ENCODE measurements at places on chromosomes 11 and 22.

GRCh38 chr11:131712897-131713296 lies 342.5 kb downstream of the NTM start:
- no peak for DNase-seq

GRCh38 chr22:42428025-42428424 lies 4.2 kb downstream of the NFAM1 start:
- no peak for DNase-seq

- DNase-seq, result no peak
These were observed 662 bp upstream of the TRIM3 start for GRCh38 chr11:6474413-6474792.

- DNase-seq, result no peak
These were observed 333.9 kb downstream of the CADM1 start for GRCh38 chr11:115170133-115170815.

GRCh38 chr11:8251616-8252295 lies 11.9 kb downstream of the LMO1 start:
- DNase-seq, result no peak

- DNase-seq, result no peak
These were observed 860.1 kb downstream of the TBC1D22A start for GRCh38 chr22:47622541-47622940.

GRCh38 chr22:31911565-31912406 lies 32.5 kb upstream of the YWHAH start:
- no peak for DNase-seq

GRCh38 chr11:72642884-72643522 lies 31.2 kb downstream of the PDE2A start:
- peak; percentile 43 for DNase-seq

- no peak for DNase-seq
These were observed 578 bp upstream of the NUP160 start for GRCh38 chr11:47848700-47849155.

- DNase-seq, result no peak
These were observed 12.5 kb upstream of the E2F8 start for GRCh38 chr11:19253153-19253745.

- no peak for DNase-seq
These were observed 1293.9 kb downstream of the JRKL start for GRCh38 chr11:97683733-97684132.

DNA sequence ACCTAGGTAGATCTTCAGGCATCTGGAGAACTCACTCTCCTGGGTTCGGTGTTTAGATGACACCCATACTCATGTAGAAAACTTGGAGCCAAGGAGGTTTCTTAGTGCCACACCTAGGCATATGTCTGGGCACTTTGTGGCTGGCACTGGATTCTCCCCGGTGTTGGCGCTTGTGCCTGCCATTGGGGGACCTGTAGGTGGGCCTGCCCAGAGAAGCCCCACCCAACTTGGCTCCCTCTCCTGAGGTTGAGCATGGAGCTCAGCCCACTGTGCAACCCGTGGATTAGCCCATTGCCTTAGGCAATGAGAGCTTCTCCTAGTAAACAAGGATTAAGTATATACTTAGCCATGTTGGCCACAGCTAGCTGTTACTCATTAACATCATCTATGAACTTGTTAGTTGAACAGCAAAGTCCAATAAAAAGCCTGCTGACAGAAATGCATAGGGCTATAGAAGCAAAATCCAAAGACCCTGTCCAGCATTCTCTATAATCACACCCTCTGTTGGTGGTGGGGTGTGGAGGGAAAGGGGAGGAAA lies 335.5 kb upstream of the CHORDC1 start:
- DNase-seq, result no peak

DNA sequence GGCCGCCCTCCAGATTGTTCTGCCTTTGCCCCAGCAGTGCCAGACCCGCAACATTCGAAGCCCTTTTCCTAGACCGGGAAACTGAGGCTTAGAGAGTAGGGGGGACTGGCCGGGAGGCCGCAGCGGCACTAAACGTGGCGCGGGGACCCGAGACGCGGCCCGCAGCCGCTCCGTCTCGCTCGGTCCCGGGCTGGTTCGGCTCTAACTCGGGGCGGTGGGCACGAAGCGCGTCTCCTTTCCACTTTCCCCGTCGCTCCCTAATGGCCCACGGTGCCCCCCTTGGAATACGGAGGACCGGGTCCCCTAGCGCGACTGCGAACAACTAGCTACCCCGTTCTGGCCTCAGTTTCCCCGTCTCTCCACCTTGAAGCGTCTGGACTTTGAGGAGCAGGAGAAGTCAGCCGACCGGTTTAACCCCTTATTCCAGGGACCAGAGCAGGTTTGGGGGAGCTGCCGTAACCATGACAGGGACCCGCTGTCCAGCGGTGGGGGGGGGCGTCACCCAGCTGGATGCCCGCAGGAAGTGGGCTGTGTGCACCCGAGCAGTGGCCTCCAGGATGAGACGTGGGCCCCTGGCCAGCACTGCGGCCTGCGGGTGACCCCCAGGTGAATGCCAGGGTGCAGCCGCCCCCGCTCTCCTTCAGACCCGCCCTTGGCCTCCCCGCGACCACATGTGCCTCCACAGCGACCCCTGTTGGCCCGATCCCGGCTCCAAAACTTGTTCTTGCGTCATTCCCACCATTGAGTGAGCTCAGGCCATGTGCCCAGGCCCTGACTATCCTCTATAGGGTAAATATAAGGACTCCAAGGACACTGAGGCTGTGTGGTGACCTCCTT lies 1.1 kb downstream of the CDC42EP1 start:
- peak; percentile 67 for DNase-seq

GRCh38 chr11:2517016-2517385 lies 72.2 kb downstream of the KCNQ1 start:
- DNase-seq, result no peak

DNA sequence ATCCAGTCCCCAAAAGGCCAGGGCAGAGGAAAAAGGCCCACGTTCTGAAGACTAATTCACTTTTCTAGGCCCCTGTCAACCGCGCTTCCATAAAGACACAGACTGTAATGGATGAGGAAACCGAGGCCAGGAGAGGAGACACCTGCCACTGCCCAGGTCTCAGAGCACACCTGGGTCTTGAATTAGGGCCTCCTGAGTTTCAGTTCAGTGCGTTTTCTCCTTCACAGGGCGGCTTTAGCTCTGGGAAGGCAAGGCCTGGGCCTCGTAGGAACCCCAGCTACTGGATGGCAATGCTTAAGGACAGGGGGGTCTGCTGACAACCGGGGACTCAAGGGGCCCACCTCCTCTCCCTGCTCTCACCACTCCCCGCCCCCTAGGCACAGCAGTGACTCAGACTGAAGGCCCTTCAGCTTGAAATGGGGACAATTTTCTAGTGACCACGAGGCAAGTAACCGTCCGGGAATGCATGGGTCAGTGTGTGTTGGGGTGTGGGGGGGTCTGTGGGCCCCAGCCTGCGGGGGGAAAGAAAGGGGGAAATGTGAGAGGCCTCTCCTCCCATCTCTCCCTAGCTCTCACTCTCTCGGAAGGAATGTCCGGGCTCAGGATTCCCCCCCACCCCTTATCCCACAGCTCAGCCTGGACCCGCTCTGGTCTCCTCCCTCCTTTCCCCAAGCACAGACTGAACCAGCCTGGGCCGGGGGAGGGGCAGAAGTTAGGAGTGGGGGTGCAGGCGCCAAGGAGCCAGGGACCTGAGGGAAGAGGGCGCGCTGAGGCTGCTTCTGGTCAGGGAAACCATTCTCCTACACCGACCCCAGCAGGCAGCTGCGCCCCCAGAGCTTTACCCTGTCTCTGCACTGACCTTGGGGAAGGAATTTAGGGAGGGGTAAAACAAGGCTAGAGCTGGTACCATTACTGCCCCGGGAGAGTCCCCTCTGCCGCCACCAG lies 17.2 kb downstream of the CREB3L1 start:
- DNase-seq, result no peak

DNA sequence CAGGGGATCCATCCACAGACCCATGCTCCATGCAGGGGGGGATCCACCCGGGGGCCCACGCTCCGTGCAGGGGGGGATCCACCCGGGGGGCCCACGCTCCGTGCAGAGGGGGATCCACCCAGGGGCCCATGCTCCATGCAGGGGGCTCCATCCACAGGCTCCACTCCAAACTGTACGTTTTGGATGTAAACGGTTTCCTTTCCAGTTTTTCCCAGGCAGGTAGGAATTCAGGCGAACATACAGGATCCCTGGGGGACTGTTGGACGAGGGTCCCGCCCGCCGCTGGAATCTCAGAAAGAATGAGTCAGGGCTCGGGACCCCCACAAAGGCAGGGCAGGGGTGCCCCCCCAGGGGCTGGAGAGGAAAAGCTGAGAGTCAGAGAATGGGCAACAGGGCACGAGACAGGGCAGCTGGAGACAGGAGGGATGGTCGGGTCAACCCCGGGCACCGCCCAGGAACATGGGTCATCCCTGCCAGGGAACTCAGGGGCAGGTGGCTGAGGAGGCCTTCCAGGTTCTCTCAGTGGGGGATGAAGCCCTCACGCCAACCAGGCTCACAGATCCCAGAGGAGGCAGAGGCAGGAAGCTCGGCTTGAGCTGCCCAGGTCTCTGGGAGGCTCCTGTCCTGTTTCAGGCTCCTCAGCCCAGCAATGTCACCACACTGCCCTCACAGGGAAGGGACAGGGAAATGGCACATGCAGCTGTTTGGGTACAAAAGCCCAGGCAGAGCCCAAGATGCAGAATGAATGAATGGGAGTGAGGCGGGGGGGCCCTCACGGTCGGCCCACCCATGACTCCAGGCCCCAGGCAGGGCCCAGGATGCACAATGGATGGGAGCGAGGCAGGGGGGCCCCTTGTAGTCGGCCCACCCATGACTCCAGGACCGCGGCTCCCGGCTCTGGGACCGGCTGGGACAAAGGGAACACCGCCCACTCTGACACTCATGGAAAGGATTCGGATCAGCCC lies 200.2 kb downstream of the BRD1 start:
- no peak for DNase-seq

GRCh38 chr11:134425413-134425812 lies 13.4 kb upstream of the B3GAT1 start:
- DNase-seq, result no peak

DNA sequence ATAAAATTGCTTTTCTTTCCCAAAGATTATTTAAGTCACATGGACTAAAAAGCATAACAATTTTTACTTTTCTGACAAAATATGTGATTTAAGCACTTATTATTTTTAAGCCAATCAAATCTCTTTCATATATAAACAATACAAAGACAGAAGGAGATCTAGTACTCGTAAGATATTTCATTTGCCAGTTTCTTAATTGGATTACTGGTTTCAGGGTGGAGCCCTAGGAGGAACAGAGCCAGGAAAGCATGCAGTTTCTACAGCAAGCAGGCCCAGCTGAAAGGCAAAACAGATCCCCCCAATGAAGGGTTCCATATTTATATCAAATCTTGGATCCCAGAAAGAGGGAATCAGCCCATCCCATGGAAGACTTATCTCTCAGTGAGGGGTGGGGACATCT lies 177.0 kb downstream of the KIF18A start:
- DNase-seq, result no peak

DNA sequence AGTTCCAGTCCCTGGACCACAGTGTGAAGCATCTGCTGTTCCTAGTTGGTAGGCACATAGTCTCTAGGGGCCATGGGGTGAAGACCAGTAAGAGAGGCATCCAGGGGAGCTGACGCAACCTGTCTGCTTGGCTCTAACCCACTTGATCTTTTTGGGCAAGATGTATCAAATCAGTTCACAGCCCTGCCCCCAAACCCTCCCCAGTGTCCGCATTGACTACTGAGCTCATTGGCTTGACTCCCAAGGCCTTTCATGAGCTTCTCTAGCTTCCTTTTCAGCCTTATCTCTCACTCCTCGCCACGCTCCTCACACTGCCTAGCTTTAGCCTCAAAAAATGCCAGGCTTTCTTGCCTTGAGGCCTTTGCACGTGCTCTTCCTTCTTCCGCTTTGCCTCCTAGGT lies 29.7 kb upstream of the ABCC8 start:
- DNase-seq, result no peak

DNA sequence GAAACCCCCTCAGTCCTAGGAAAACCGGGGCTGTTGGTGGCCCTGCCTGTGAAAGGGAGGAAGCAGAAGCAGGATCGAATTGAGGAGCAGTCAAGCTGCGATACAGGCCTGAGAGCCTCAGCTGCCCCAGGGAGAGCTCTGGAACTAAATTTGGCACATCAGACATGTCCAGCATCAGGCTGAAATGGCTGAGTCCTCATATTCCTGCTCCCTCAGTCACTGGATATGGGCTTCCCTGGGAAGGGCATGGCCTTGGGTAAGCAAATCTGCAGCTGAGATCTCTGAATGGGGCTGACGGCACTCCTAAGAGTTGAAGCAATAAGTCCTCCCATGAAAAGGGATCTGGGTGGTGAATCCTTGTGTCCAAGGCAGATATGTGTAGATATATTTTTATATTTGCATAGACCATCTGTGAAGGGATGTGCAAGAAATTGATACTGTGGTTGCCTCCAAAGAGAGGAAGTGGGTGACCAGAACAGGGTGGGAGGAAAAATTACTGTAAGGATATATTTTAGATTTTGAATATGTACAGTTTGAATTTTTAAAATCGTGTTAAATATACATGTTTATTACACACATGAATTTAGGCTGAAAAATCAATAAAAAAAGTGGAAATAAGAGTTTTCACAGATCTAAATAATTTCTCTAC lies 45.5 kb downstream of the APIP start:
- DNase-seq, result no peak

- DNase-seq, result no peak
These were observed 43.1 kb upstream of the TRIM77 start for GRCh38 chr11:89667001-89667400.

GRCh38 chr11:13328286-13328685 lies 50.7 kb downstream of the BMAL1 start:
- no peak for DNase-seq

GRCh38 chr22:42821386-42821785 lies 35.7 kb downstream of the ARFGAP3 start:
- DNase-seq, result no peak

DNA sequence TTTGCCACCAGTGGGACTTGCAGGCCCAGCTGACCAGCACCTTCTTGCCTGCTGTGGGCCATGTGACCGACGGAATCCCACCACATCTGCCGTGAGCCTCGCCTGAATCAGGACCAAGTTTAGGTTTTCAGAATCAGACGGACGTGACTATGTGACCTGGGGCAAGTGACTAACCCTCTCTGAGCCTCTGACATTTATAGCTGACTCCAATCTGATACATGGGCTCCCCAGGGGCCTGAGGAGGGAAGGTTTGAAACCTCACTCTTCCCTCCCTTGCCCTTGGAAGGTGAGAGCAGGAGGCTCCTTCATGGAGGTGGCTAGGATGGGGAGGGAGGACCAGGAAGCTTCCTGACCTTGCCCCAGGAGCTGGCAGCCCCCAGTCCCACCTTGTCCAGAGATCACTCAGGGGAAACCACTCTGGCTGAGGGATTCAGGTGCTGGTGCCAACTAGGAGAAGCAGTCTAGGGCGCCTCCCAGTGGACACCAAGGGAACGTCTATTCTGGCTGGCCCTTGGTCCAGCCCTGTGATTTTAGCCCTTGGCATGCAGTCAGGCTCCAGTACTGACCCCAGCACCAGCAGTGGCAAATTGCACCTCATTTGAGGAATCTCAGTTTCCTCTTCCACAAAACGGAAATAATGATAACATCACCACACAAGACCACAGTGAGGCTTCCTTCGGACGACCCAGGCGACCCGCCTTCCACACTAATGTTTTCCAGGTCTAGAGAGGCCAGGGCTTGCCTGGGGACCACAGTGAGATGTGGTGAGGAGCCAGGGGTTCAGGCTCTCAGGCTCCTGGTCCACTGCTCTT lies 47.2 kb upstream of the SYT7 start:
- DNase-seq, result no peak

GRCh38 chr11:47495011-47495855 lies 46.3 kb upstream of the RAPSN start:
- DNase-seq, result no peak

Measured in activated CD8-positive, alpha-beta memory T cell treated with anti-CD3 and anti-CD28 coated beads for 48 hours (primary cell).